ENCODE measurements at places on chromosomes 6 and 20.

DNA sequence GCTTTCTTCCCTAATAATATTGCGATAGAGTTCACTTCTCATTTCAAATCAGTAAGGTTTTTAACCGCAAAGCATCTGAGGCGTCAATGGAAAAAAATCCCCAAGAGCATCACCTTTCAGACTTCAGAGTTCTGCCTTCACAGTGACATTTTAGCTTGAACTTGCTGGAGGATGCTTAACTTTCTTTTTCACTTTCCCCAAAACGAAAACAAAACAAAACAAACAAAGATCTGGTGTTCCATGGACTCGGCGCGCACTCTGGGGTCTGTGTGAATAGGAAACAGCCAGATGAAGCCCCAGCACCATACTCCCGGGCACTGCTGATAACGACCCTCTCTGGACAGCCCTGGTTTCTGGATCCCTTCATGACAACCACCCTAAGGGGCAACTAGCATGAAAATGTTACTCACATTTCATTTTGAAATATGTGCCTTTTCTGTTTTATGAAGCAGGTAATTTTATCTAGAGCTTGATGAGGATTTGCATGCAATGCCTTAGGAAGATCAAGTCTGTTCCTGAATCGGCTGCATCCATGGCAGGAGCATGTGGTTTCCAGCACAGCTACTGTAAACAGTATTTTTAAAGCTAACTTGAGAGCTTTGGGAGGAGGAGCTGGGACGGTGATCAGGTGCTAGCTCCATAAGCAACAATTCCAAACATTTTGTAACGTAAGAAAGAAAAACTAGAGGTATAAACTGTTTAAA is 44.5 kb downstream of the RAMACL start:
- DNase-seq, result no peak

GRCh38 chr6:96436398-96436797 is 85.2 kb upstream of the UFL1 start:
- no peak for DNase-seq

GRCh38 chr20:61887596-61888093 is 178.0 kb downstream of the TAF4 start:
- DNase-seq, result no peak

GRCh38 chr20:51206032-51206662 is 183.2 kb upstream of the KCNG1 start:
- DNase-seq, result no peak

DNA sequence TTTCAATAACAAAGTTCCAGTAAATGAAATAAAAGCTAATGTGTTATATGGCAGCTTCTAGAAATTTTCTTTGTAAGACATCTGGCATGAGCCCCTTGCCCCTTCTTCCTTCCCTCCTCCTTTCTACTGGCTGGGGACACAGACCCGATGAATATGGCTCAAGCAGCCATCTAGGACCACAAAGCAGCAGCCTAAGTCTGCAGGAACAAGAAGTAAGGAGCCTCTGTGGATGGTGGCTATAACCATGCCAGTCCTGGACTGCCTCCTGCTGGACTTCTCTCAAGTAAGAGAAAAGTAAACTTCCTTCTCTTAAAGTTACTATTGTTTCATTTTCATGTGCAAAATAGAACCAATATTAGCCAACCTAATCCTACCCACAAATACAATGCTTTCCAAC is 114.9 kb upstream of the DST start:
- DNase-seq, result no peak

GRCh38 chr20:58579819-58580473 is 64.7 kb upstream of the APCDD1L start:
- DNase-seq, result no peak

DNA sequence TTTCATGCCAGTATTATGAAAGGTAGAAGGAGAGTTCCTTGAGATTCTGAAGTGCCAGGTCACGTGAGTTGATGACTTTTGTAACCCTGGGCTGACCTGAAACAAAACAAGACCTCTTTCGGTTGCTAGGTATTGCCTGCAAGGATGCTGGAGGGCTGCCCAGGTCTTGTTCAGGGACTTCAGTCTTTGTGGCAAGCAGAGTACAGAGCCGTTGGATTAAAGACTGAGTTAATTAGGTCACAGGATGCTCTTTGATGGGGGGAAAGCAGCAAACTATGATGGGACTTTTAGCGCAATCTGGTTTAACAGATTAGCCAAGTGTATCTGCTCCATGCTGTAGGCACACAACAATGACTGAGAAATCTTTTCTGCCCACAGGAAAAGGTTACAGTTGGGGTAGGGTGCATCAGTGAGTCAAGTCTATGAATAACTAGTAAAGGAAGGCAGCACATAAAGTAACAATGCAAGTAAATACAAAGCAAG is 12.8 kb upstream of the ELOVL5 start:
- no peak for DNase-seq
